ENCODE measurements at places on chromosomes 5 and 9.

- peak; percentile 54 for DNase-seq
Measured at GRCh38 chr9:122816163-122816867, 12.1 kb downstream of the PDCL start.

DNA sequence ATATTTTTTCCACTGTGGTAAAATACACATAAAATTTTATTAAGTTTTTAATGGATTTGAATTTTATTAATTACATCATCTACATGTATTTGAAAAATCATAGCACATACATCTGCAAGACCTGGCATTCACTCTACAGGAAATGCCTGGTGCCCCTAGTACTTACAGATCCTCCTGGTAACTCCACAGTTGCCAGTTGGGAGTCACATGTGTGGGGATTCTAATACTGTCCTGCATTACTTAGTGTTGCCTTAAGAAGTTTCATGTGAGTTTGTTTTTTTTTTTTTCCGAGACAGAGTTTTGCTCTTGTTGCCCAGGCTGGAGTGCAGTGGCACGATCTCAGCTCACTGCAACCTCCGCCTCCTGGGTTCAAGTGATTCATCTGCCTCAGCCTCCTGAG is 18.1 kb downstream of the KDM3B start:
- DNase-seq: no peak

- DNase-seq: no peak
Measured at GRCh38 chr9:124457079-124457886, 7.0 kb downstream of the ADGRD2 start.

GRCh38 chr5:148928141-148928540 is 101.7 kb downstream of the ADRB2 start:
- no peak for DNase-seq

DNA sequence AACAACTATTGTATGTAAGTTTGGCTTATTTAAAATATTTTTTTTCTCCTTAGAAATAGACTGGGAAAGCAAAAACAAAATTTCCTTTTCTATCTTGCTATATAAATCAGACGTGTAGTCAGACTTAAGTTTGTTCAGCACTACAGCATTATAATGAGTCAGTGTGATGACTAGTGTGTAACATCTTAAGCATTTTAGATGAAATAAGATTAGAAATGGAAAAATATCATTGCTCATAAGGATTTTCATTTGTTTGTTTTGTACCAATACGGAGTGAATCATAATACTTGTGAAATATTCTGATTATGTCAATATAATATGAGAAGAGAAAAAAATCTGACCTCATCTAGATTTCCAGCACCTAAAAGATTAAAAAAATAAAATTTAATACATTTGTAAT is 64.7 kb upstream of the RICTOR start:
- no peak for DNase-seq

- no peak for DNase-seq
Measured at GRCh38 chr5:174336479-174336878, 291.0 kb downstream of the NSG2 start.

GRCh38 chr9:131361202-131361833 is 32.6 kb upstream of the PRRC2B start:
- peak; percentile 47 for DNase-seq

GRCh38 chr9:20692554-20692953 is 8.5 kb downstream of the FOCAD start:
- no peak for DNase-seq

DNA sequence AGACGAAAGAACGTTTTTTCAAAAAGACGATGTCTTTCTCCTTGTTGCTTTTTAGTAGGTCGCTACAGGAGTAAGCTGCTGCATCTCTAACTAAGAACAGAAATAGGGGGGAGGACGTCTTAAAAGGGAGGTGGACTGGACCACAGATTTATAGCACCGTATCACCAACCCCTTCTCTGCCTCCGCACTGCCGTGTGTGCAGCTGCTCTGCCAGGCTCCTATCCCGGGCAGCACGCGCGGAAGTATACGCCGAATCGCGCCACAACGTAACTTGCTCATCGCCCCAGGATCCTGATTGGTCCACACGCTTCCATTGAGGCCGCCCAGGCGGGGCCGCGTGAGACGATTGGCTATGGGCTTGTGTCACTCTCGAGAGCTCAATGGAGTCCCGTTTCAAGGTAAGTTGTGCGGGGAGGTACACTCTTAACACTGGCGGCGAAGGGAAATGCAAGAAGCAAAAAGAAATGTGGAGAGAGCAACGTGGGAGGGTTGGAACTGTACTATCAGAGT is at the start of gene ELAVL2:
Gene ELAVL2, minus strand, starts transcription at position 121 of the 510 bp plus-strand sequence. CDS start 64,006 bp downstream, outside the sequence.
- DNase-seq: peak; percentile 50

DNA sequence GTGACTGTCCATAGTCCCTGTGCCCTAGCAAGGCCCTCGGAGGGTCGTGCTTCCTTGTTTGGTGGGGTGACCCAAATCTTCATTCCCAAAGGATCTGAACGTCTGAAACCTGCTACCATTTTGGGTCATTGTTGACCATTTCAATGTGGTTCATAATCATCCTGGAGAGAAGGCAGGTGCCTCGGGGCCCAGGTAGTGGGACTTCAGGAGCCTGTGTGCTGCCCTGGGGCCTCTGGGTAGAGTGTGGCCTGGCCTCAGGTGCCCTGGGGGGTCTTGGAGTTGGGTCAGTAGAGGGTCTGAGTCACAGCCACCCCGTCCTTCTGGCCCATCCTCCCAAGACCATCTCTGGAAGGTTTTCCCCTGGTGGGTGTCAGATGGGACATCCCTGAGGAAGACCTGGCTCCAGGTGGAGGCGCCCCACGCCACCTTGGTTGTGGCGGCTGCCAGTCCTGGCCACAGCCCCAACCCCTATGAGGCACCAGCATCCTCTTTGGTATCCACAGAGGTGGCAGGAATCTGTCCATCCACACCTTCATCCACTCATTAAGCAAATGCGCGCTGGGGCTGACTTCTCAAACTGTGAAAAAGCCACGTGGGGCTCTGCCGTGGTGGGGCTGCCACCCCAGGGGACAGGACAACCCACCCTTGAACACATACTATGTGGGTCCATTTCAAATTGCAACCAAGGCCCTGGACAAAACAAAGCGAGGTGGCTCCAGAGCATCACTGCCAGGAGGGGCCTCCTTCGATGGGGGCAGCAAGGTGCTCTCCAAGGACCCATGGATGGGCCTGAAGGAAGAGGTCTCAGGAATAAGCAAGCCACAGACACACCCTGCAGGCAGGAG is 41.6 kb upstream of the FCN1 start:
- DNase-seq: no peak

GRCh38 chr9:95218773-95219172 is 98.7 kb downstream of the FANCC start:
- DNase-seq: no peak

GRCh38 chr5:141663506-141663905 is 12.3 kb upstream of the FCHSD1 start:
- no peak for DNase-seq

DNA sequence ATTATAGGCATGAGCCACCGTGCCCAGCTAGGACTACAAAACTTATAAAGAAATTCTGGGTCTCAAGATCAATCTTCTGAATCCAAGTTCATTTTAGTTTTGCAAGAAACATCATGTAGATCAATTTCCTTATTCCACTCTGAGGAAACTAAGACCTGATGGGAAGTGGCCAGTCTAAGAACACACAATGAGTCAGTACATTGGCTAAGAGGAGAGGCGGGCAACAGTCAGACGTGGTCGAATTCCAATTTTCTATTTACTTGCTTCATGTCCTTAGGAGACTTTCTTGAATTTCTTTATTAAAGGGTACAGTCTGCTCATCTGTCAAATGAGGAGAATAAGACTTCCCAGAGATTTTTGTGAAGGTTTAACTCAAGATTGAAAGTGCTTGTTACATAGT is 432.1 kb upstream of the BRINP1 start:
- no peak for DNase-seq

DNA sequence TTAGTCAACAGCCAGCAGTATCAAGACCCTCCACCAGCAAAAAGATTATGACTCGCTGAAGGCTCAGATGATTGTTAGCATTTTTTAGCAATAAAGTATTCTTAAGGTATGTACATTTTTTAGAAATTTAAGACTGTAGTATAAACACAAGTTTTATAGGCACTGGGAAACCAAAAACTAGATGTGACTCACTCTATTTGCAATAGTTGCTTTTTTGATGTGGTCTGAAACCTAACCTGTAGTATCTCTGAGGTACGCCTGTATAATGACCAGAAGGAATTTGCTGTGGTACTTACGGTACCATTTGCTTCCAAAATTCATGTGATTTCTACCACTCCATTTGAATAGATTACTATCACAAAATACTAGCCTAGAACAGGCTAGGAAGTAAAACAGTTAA is 60.8 kb downstream of the WDR41 start:
- no peak for DNase-seq

DNA sequence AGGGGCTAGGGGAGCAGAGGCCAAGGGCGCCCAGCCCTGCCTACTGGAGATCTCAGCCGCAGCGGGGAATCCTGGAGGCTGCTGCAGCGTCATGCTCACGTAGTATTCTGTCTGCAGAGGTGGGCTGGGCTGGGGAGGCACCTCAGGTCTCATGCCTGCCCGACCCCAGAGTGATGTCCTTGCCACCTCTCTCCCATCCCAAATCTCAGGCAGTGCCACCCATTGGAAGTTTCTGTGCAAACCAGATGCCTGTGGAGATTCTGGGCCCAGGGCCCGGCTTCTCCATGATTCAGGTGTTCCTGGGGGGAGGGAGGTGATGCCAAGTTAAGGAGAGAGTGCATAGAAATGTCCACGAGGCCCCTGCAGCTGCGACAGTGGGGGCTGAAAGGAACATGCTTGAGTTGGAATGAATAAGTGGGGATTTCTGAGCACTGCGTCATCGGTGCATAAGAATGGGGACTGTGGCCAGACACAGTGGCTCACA is 72.0 kb downstream of the ANKRD33B start:
- peak; percentile 32 for DNase-seq

DNA sequence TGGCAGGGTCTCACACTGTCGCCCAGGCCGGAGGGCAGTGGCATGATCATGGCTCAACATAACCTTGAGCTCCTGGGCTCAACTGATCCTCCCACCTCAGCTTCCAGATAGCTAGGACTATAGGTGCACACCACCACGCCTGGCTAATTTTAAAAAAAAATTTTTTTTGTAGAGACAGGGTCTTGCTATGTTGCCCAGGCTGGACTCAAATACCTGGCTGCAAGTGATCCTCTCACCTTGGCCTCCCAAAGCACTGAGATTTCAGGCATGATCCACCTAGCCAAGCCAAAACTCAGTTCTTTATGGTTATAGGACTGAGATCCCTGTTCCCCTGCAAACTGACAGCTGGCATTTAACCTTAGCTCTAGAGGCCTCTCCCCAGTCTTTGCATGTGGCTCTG is 5.3 kb downstream of the LMBRD2 start:
- DNase-seq: no peak

DNA sequence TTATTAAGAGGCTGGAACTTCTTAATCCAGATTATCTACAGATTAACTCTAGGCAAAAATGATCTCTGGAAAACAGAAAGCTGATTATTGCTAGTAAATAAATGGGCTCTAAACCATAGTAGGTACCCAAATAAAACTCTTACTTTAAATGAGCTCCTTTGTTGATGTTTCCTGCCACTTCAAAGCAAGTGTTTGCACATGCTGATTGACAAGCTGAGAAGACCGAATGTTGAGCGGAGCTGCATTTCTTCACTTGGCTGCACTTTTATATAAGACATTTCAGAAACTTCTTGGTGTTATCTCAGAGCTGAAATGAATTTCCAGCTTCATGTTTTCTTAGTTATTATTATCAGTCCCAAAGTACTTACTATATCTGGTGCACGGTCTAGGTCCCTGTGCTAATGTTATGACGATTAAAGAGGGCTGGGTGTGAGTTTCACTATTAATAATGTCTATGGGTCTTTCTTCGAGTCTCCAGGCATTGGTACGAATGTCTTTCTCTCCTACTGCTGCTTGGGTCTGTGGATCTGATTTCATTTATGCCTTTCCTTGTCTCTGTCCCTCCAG is 58.6 kb upstream of the CTXN3 start:
- DNase-seq: no peak

GRCh38 chr5:177511796-177512675 is 2.4 kb upstream of the DOK3 start:
- no peak for DNase-seq

- DNase-seq: peak; percentile 83
Measured at GRCh38 chr5:169637549-169638121, 560 bp downstream of the DOCK2 start.

DNA sequence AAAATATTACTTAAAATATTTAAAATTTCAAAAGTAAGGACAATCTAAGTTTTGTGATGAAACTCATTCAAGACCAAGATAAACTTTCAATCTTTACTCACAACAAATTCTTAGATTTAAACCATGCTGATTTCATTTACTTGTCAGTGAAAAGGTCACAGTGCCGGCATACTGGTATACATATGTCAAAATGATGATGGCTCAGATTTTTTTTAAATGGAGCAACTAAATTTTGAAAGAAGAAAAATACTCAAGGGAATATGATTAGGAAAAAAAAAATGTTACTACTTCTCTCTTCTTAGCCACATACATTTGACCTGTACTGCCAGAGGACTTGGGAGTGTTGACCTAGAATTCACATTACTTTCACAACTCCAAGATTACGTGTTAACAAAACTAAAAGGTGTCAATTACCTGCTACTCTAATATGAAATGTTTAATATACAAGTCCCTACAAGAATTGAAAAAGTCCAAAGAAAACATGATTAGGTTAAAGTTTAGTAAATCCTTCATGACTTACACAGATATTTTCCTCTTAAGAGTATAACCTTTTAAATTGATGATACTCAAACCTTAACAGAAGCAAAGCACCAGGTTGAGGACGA is 4.6 kb downstream of the EFNA5 start:
- DNase-seq: no peak

GRCh38 chr5:10352430-10353240 is 860 bp upstream of the MARCHF6 start:
- peak; percentile 59 for DNase-seq

GRCh38 chr9:97889941-97890887 is 32.1 kb downstream of the TRMO start:
- DNase-seq: peak; percentile 76

GRCh38 chr9:87713988-87714330 is 12.0 kb upstream of the CTSL start:
- no peak for DNase-seq

DNA sequence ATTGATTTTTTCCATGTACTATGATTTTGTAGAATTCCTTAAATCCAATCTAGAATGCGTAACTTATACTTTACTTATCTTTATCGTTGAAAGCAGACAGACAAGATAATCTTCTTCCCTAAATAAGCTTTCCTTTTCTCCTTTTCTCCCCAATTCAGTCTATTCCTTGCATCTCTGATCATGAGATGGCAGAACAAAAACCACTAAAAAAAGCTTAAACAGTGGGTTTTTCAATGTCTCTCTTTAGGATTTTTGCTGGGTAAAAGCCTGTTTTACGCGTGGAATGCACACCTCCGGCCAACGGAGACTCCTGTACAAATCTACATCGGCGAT is 755 bp downstream of the CDKN2B start:
- no peak for DNase-seq

All from stimulated activated CD4-positive, alpha-beta T cell treated with anti-CD3 and anti-CD28 coated beads, Interleukin-15, amount 100 ng/mL, for 24 hours (primary cell).